ENCODE measurements at places on chromosomes 16 and 17. TPM values are rescaled to one million over a fixed set of nuclear protein-coding genes. Genes with fewer than 3 reads are reported as not detected.

KRT40 gene
- not detected for total RNA-seq

CORO6 gene
- 35.5 TPM for total RNA-seq

SOCS1 gene
- 5.3 TPM for total RNA-seq

EVPL gene
- total RNA-seq = 0.88 TPM

CLDN6 gene
- not detected for total RNA-seq

ADAM11 gene
- total RNA-seq = 0.57 TPM

LHX1 gene
- not detected for total RNA-seq

TBC1D3H gene
- total RNA-seq = not detected

AXIN1 gene
- 11.1 TPM for total RNA-seq

LITAFD gene
- not detected for total RNA-seq

ANKRD40CL gene
- total RNA-seq = not detected

MAP3K14 gene
- 4.7 TPM for total RNA-seq

LDHD gene
- 12.6 TPM for total RNA-seq

WFIKKN2 gene
- total RNA-seq = 0.16 TPM

KRT33B gene
- not detected for total RNA-seq

FZD2 gene
- total RNA-seq = 5.6 TPM

VMO1 gene
- 54.9 TPM for total RNA-seq

SLC39A11 gene
- total RNA-seq = 38.8 TPM

TUBB3 gene
- total RNA-seq = not detected

IGF2BP1 gene
- total RNA-seq = not detected

WSCD1 gene
- total RNA-seq = 4.2 TPM

NKD1 gene
- 2.9 TPM for total RNA-seq

TXNDC11 gene
- 49.1 TPM for total RNA-seq
